ENCODE measurements at places on chromosomes 1 and 21. TPM values are rescaled to one million over a fixed set of nuclear protein-coding genes. Genes with fewer than 3 reads are reported as not detected.

DNA sequence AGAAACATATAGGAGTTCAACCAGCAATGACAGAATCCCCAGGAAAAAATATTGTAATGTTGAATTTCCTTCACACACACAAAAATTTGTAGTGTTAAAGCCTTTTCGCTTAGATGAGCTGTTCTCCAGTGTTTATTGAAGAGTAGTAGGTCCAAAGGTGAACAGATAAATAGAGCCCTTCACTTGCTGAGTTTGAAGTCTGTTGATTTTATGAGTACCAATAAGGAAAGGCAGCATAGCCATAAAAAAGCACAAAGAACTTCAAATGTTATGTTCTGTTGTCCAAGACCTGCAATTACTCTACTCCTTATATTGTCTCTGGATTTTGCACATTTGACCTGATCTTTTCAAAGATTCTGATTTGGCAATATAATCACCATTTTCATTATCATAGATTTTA lies 362.7 kb upstream of the B3GALT2 start:
- H3K4me3 ChIP-seq, result no peak overlapping the region
- no peaks in the 10 kb centered on the region for H3K4me1 ChIP-seq
- H3K36me3 ChIP-seq, result no peaks in the 10 kb centered on the region
- no peak for DNase-seq
- H3K27ac ChIP-seq, result no peak overlapping the region

GRCh38 chr1:1756661-1757421 lies 21.4 kb downstream of the NADK start:
- H3K4me3 ChIP-seq, result no peak overlapping the region
- DNase-seq, result no peak
- H3K4me1 ChIP-seq, result peaks cover 4% of the 10 kb centered on the region
- no peak overlapping the region for H3K27ac ChIP-seq
- peaks cover 8% of the 10 kb centered on the region for H3K27me3 ChIP-seq
- no peaks in the 10 kb centered on the region for H3K36me3 ChIP-seq

GRCh38 chr1:180376800-180377199 lies 125.6 kb downstream of the ACBD6 start:
- no peak overlapping the region for H3K27ac ChIP-seq
- H3K4me1 ChIP-seq, result no peaks in the 10 kb centered on the region
- no peak overlapping the region for H3K4me3 ChIP-seq
- peaks cover 34% of the 10 kb centered on the region for H3K36me3 ChIP-seq
- DNase-seq, result no peak
- peaks cover 3% of the 10 kb centered on the region for H3K27me3 ChIP-seq

The SPATA46 gene
- not detected for total RNA-seq

The CR2 gene
- total RNA-seq, result not detected

The RHBG gene
- not detected for total RNA-seq

Data from glutamatergic neuron (in vitro differentiated cells).